ENCODE measurements at places on chromosomes 16 and 17.

DNA sequence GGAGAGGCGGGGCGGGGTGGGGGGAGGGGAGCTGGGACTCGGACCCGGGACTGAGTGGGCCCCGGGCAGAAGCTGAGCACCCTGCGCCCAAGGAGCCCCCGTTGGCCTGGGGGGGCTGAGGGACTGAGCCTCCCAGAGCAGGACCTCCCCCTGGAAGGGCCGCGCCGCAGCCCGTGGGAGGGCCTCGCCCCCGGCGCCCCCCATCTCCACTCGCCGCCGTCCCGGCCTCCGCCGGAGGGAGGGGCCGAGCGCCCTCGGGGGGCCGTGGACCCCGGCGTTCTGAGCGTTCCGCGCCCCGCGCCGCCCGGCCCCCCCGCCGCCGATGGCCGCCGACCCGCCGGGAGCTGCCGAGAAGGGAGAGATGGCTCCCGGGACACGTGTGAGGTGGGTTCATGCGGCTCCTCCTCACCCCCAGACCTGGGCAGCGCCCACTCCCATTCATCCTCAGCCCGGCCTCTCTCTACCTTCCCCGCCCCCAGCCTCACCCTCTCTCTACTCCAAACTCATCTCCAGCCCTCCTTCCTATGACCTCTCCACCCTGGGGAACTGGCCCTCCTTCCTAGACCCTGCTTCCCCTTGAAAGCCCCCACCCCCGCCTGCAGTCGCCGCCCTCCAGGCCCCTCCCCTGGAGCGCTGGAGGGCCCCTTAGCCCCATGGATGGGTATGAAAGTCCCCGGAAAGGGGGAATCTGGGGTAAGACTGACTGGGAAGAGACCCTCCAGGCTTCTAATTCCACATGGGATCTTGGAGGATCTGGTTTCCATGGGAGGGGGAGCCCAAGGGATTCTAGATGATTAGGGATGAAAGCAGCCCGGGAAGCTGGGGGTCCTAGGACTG lies 922 bp downstream of the FBXL19 start:
- no peak for DNase-seq

- DNase-seq, result no peak
These were observed 11.1 kb downstream of the CD300LG start for GRCh38 chr17:43857957-43858600.

DNA sequence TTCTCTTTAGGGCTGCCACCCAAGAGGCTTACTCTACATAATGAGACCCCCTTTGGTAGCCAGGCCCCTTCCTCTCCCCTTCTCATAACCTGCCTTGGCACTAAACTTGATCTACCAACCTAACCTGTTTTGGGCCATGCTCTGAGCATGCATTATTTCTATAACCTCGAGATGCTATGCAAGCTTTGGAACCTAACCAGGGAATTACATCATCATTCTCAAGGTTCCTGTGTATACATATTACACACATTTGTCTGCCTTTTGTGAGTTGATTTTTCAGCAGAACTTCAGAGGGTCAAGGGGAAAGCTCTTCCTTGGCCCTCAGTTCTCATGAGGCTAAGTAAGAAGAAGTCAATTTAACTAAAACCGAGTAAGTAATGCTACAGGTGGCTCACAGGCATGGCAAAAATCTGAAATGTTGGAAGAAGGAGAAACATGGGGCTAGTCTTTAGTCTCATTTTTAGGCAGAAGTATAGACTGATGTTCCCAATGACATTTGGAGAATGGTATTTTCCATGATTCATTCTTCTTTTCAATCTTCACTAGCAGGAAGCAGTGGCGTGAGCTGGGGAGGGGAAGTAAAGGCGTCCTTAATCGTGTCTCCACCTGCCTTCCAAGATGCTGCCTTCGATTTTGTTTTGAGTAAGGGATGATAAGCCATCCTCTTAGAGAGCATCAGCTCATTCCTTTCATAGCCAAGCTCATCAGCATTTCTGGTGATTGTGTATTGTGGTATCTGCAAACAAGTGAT lies 308.4 kb downstream of the ABCC12 start:
- DNase-seq, result no peak

DNA sequence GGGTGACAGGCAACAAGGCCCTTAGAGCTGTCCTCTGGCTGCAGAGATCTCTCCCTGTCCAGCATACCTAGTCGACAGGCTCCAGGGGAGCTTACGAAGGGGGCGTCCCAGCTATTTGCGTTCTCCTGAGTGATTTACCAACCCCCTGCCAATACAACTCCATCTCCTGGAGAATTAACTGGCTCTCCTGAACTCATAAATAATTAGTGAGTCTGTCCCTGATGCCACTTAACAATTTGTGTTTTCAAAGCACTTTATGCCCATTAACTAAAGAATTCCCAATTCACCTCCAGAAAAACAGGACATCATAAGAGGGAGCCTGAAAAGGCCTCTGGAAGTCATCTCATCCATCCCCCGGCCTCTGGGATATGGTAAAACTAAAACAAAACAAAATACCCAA lies 26.7 kb downstream of the SDK2 start:
- no peak for DNase-seq

GRCh38 chr17:35314415-35315216 lies 58.8 kb downstream of the SLFN11 start:
- DNase-seq, result no peak

DNA sequence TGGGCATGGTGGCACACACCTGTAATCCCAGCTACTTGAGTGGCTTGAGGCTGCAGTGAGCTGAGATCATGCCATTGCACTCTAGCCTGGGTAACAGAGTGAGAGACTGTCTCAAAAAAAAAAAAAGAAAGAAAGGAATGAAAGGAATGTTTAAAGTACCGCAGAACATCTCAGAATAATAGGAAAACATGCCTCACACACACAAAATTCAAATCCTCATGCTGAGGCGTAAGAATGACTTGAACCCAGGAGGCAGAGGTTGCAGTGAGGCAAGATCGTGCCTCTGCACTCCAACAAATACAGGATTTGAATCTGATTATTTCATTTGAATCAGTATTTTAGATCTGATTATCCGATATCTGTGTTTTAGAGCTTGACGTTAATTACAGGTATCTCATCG lies 21.3 kb upstream of the GAA start:
- no peak for DNase-seq

- DNase-seq, result no peak
These were observed 25.4 kb downstream of the YWHAE start for GRCh38 chr17:1374431-1375177.

DNA sequence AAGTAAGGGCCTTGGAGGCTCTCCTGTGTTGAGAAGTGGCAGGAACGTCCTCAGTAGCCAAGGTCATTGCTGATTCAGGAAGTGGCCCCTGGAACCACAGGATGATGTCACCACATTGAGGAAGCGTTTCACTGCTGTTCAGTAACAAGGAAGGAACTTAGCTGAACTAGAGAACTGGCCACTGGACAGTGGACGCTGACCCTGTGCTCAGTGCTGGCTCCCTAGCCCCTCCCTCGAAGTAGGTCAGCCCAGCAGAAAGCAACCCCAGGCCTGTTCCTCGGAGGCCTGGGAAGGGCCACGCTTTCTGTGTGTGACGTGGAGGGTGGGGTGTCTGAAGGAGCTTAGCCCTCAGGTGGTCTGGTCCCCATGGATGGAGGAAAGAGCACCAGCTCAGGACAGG lies 58.3 kb downstream of the B9D1 start:
- no peak for DNase-seq

DNA sequence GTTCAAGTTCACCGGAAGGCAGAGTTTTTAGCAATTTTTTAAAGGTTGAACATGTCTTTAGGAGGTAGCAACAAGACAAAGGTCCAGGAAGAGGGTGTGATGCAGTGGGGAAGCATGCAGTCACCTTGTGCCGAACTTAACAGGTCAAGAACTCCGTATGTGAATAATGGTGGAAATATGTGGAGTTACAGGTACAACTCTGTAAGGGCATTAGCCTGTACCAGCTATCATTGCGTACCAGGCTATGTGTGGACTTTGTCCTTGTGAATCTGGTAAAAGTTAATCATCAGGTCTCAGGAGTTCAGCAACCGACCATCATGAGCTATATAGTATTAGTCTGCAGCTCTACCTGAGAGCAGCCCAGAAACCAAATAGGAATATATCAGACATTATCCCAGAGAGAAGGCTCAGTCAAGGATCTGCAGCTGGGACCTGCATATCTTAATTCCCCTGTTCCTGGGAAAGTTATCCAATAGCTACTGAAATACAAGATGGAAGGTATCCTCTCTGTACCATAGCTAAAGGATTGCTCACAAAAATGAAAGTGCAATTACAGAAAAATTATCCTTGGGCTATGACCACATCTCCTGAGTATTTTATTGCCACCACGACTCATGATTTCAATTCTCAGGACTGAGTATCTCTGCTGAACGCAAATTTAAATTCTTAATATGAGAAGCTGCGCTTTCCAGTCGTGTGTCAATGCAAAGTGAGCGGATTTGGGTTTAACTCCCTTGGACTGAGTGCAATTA lies 469.3 kb downstream of the CDH13 start:
- peak; percentile 83 for DNase-seq

GRCh38 chr16:17602678-17603077 lies 131.9 kb upstream of the XYLT1 start:
- DNase-seq, result no peak

DNA sequence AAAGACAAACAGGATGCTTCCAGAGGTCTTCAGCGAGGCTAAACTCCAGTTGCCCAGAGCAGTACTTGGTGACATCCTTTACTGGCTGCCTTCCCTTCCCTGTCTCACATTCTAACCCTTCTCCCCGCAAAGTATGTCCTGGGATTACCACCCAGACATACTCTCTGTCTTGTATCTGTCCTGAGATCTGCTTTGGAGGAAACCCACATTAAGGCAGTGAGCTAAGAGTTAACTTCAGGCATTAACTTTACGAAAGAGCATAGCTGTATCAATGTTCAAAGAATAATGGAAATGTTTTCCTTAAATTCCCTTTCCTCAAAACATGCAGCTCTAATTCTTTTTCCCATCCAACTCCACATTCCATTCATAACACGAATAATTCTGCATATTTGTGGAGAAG lies 385.2 kb downstream of the NPIPA8 start:
- DNase-seq, result no peak
